Activated T-cell treated with anti-CD3 and anti-CD28 coated beads for 48 hours (primary cell): ENCODE measurements at places on chromosomes 1 and 21.
A peak's percentile ranks its signal among the peaks of the same experiment; 100 is the strongest.

- no peak for DNase-seq
Measured at GRCh38 chr1:96291468-96291867, 430.1 kb upstream of the PTBP2 start.

- no peak for DNase-seq
Measured at GRCh38 chr1:43270421-43271095, 775 bp downstream of the TMEM125 start.

GRCh38 chr21:15009837-15010363 is 54.9 kb downstream of the NRIP1 start:
- DNase-seq: no peak

DNA sequence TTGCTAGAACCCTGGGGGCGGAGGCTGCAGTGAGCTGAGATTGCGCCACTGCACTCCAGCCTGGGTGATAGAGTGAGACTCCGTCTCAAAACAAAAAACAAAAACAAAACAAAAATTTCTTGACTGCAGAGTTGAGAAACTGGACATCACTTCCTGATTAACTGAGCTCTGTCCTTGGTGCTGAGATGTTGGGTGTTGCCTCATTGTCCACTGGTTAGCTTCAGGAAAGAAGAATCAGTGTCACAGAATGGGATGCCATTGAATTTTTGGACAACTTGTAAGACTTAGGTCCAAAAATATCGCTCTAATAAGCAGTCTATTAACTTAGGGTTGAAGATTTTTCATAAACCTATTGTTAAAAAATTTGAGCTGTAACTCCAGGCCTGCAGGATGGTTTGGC is 23.8 kb upstream of the KCNA10 start:
- no peak for DNase-seq

DNA sequence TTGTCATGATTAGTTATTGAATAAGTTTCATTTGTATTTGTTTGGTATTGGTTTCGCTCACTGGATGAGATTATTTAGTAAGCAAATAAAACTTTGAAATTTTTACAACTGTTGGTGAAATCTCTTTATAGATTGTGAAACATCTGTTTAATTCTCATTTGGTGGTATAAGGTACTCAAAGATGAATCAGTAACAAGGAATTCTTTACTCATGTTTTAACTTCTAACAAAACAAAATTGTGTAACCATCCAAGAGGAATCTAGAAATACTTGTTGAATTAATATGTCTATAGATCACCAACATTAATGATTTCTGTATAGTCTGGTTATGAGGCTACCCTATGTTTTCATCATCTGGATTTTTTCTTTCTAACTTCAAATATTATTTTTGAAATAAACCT is 62.8 kb upstream of the USP25 start:
- no peak for DNase-seq

DNA sequence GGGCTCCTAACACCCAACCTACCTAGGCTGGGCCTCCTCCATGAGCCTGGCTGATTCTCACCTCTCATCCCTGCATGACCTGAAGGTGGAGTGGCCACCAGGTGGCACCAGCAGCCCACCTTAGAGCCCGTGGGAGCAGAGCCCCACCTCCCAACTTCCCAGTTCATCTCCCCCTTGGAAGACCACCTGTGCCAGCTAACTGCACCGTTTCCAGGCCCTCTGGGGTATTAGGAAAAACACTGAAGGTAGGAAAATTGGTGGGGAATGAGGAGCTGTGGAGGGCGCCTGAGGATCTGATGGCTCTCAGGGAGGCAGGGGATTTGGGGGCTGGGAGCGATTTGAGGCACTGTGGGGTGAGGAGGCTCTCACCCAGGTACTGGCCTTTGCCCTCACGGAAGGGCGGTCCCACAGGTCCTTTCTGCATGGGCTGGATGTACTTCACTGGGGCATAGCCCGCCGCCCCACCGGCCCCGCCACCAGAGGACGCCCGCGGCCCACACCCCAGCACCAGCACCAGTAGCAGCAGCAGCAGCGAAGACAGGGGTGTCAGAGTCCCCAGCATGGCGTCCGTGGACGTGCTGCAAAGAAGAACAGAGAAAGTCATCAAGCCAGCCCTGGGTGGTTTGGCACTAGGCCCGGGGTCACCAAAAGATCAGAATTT is 11.1 kb downstream of the ADPRS start:
- peak; percentile 70 for DNase-seq

- DNase-seq: no peak
Measured at GRCh38 chr1:79042539-79042938, 36.0 kb upstream of the ADGRL4 start.

DNA sequence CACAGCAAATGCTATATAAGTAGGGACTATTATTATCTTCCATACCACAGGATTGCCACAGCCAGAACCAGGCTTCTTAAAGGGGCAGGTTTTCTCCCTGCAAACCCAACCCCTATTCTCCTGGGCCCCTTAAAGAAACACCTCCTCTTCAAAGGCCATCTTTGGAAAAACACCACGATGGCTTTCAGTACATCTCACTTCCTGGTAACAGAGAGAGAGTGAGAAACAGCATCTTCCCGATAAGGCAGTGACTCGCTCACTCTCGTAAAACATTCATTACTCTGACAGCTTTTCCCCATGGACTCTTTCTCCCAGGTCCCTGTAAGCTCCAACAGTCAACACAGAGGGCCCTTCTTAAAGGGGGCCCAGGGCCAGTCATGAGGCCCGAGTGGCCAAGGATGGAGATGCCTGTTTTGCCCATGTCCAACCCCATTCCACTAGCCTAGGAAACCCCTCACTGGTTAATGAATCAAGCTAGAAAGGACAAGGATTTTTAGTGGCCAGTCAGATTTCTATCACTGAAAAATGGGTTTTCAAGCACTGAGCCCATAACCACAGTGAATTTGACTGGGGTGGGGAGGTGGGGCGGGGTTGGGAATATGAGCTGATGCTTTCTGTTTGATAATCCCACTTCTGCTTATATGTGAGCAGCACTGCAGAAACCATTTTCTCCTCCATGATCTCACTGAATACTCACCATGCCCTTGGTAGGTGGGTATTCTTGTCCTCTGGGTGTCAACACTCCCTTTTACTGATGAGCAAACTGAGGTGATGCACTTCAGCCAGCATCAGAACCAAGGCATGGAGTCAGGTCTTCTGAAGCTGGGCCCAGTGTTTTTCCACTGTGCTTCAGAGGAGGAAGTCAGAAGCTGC is 3.6 kb upstream of the NAV1 start:
- no peak for DNase-seq

- DNase-seq: no peak
Measured at GRCh38 chr1:19139711-19140110, 70.4 kb downstream of the UBR4 start.

DNA sequence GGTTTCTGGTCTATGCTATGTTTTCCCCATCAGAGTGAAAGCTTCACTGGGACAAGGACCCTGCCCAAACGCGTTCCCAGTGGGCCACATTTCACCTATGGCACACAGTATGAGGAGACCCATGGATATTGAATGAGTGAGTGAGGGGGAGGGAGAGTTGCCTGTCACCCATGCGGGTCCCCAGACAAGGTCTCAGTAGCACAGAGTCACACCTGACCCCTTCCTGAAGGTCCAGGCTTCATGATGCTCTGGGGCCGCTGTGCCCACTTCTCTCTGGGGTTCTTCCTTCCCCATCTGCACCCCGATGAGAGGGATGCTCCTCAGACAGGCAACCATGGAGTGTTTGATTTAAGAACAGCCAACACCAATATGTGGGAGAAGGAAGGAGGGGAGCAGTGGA is 72.3 kb upstream of the CSF3R start:
- no peak for DNase-seq

DNA sequence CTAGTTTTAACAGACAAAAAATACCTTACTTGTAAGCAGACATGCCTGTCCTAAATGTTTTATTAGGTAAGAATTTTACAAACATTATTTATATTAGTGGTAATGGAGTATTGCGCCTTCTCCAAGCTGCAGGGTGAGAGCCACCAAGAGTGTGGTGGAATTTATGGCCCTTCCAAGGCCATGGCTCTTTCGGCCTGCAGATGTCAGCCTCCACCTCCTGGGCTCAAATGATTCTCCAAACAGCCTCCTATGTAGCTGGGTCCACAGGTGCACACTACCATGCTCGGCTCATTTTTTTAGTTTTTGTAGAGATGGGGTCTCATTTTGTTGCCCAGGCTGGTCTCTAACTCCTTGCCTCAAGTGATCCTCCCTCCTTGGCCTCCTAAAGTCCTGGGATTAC is 56.3 kb downstream of the ITGB3BP start:
- DNase-seq: no peak

DNA sequence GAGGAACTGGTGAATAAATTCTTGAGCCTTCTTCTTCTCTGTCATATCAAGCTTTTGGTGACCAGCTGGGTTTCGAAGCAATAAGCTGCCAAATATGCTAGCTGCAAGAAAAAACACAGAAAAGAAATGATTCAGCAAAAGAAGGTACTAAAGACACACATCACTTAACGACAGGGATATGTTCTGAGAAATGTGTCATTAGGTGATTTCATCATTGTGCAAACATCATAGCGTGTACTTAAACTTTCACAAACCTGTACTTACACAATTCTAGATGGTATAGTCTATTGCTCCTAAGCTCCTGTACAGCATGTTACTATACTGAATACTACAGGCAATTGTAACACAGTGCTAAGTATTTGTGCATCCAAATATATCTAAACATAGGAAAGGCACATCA is 2.9 kb upstream of the MTF1 start:
- no peak for DNase-seq

DNA sequence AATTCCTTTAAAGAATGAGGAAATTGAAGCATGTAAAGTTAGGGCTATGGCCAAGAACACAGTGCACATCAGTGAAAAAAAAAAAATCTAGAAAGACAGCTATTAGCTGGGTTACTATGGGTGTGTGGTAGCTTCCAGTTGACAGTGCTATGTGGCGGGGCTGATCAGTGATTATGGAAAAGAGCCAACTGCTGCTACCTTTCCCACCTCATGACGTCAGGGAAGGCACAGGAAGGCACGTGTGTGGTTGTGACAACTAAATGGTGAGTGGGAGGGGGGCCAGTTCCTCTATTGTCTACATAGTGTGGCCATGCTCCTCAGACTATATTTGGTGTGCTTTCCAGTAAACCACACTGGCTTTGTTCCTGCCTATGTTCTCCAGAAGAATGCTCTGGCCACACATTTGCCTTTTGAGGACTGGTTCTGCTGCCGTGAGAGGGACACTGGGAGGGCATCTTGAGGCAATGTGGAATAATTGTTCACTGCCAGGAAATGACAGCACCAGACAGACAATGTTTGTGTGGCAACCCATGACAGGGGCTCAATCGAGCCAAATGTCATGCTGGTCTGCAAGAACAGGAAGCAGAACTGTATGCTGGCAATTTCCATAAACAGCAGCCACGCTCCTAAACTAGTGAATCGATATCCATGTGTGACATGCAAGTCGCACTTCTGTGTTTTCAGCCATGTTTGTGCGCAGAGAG is 3.0 kb upstream of the SDE2 start:
- peak; percentile 25 for DNase-seq

DNA sequence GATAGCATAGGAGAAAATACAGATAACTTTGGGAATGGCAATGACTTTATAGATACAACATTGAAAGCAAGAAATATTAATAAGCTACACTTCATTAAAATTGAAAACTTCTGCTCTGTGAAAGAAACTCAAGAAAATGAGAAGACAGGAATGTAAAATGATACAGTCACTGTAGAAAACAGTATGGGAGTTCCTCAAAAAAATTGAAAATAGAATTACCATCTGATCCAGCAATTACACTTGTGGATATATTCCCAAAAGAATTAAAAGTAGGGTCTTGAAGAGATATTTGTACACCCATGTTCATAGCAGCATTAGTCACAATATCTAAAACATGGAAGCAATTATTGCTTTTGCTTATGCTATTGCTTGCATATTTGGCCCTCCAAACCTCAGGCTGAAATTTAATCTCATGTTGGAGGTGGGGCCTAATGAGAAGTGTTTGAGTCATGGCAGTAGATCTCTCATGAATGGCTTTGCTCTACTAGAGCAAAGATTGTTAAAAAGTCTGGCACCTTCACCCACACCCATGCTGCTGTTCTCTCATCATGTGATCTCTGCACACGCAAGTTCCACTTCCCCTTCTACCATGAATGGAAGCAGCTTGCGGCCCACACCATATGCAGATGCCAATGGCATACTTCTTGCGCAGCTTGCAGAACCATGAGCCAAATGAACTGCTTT is 15.3 kb upstream of the AHCYL1 start:
- DNase-seq: no peak

DNA sequence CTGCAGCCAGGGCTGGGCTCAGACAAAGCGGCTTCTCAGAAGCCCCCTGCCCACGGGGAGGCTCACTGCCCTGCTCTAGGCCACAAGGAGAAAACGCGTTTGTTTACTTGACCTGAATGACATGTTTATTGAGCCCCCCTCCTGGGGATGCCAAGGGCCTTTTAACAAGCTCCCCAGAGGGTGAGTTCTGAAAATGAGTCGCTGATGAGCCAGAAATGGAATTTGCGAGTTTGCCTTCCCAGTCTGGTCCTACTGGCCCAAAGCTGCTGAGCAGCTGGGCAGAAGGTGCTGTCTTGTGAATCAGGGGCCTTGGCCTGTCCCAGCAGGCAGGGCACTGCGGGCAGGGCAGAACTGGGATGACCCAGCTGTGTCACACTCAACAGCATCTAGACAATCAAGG is 120.6 kb downstream of the SYF2 start:
- DNase-seq: no peak

GRCh38 chr1:39268906-39269305 is 64.4 kb downstream of the MACF1 start:
- no peak for DNase-seq

GRCh38 chr1:17717594-17718535 is 37.3 kb upstream of the ACTL8 start:
- DNase-seq: no peak

- no peak for DNase-seq
Measured at GRCh38 chr1:41509270-41509671, 24.8 kb upstream of the EDN2 start.

- no peak for DNase-seq
Measured at GRCh38 chr1:220786337-220787068, at the start of gene MTARC1. MTARC1 (plus strand) TSS chr1:220786913; CDS start chr1:220786945, 32 bp downstream.

DNA sequence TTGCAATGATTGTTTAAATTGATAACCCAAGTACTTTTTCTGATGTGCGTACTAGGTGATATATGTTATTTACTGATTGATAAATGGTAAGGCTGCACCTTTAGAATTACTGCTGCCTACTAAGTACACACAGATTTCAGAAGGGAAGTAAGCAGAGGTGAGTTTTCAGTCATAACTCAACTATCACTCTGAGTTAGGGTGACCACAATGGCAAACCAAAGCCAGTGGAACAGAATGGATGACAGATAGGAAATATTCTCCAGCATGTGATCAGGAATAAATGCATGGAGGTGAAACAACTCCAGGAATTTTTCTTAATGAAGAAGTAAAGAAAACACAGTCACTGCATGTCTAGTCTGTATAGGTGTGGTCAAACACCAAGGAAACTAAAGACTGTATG is 7.5 kb upstream of the KCNJ15 start:
- DNase-seq: no peak

DNA sequence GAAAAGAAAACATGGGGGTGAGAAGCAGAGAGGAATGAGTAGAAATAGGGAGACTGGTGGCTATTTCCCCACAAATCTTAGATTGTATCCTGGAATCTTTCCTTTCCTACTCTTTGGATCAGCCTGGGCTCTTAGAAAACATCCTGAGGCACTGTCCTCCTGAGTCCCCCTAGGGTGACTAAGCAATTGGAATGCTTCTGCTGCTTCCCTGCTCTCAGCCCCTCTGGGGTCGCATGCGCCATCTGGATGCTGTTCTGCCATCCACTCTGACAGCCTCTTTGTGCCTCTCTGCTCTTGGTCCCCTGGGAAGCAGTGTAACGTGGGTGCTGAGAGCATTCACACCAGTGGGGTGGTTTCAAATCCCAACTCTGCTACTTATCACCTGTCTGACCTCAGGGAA is 443.0 kb downstream of the SIPA1L2 start:
- no peak for DNase-seq
